ENCODE measurements at places on chromosomes 1 and 21. TPM values are rescaled to one million over a fixed set of nuclear protein-coding genes. Genes with fewer than 3 reads are reported as not detected.

ANGPTL3 gene
- not detected for total RNA-seq

PTGFRN gene
- 4.6 TPM for total RNA-seq

PROK1 gene
- total RNA-seq: not detected

PLPPR5 gene
- total RNA-seq: not detected

ADAMTS5 gene
- total RNA-seq: not detected

NKAIN1 gene
- 0.79 TPM for total RNA-seq

PEX19 gene
- total RNA-seq: 54.4 TPM

SDC3 gene
- not detected for total RNA-seq

REN gene
- total RNA-seq: not detected

COL16A1 gene
- total RNA-seq: not detected

FAM110D gene
- total RNA-seq: not detected

C4BPA gene
- not detected for total RNA-seq

KRTAP10-4 gene
- total RNA-seq: not detected

NBPF8 gene
- 39.1 TPM for total RNA-seq

TLR5 gene
- 0.80 TPM for total RNA-seq

LAPTM5 gene
- total RNA-seq: 326 TPM

SDHC gene
- total RNA-seq: 144 TPM

OR2M3 gene
- not detected for total RNA-seq

TSACC gene
- total RNA-seq: not detected

CAMK2N1 gene
- total RNA-seq: 0.82 TPM

MAN1C1 gene
- 20.0 TPM for total RNA-seq

GPBP1L1 gene
- 111 TPM for total RNA-seq

SGIP1 gene
- not detected for total RNA-seq

CA14 gene
- not detected for total RNA-seq

PLD5 gene
- not detected for total RNA-seq

F5 gene
- 3.1 TPM for total RNA-seq

SMIM34 gene
- total RNA-seq: not detected

SPATA46 gene
- total RNA-seq: not detected

KRTAP19-3 gene
- total RNA-seq: not detected

MRPL55 gene
- total RNA-seq: 56.4 TPM

IGSF3 gene
- total RNA-seq: 0.91 TPM

RHD gene
- not detected for total RNA-seq

RAVER2 gene
- total RNA-seq: 5.7 TPM

BARHL2 gene
- total RNA-seq: not detected

OR2T11 gene
- total RNA-seq: not detected

SPRR4 gene
- total RNA-seq: not detected

GBP6 gene
- 0.82 TPM for total RNA-seq

P3H1 gene
- total RNA-seq: 54.0 TPM

SLC5A9 gene
- not detected for total RNA-seq

HMCN1 gene
- 0.06 TPM for total RNA-seq

SPATA45 gene
- not detected for total RNA-seq

CHIT1 gene
- 0.94 TPM for total RNA-seq

TIPRL gene
- total RNA-seq: 52.1 TPM

ATP1A4 gene
- total RNA-seq: not detected

GNG4 gene
- 0.53 TPM for total RNA-seq

LRRC7 gene
- not detected for total RNA-seq

SRSF10 gene
- 226 TPM for total RNA-seq
